ENCODE measurements at places on chromosomes 5 and 9.

GRCh38 chr5:167011196-167011595 lies 1280.2 kb upstream of the WWC1 start:
- no peak for DNase-seq

GRCh38 chr5:160271396-160271795 lies 41.0 kb downstream of the CCNJL start:
- DNase-seq, result no peak

GRCh38 chr9:4116723-4117460 lies 183.0 kb downstream of the GLIS3 start:
- no peak for DNase-seq

DNA sequence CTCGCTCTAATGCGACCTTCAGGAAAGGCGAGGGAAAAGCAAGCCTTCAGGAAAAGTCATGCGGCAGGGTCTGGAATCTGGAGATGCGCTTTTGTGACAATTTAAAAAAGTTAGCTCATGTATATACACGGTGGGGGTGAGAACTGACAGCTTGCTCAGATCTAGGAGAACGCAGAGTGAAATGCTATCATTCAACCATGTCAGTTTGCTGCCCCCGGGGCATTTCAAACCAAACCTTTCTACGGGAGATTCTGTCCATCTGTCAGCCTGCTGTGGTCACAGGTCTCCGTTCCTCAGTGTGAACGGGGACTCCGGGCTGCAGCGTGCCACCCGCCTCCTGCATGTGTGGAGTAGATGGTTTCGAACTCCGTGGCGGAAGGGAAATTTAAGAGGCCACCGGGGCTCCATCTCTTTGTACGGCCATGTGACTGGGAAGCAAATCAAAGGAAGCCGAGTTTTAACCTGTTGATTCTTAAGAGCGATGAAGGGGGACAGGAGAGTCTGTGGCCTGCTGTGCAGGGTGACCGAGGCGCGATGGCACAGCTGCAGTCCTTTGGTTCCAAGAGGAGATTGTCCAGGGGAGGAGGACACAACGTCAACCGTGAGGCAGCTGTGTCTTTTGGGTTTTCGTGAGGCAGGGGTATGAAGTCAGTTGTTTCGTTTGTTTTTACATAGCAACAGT lies 45.9 kb downstream of the OTULIN start:
- DNase-seq, result no peak

- no peak for DNase-seq
Observed at GRCh38 chr5:149177911-149178565, 36.7 kb downstream of the ABLIM3 start.

DNA sequence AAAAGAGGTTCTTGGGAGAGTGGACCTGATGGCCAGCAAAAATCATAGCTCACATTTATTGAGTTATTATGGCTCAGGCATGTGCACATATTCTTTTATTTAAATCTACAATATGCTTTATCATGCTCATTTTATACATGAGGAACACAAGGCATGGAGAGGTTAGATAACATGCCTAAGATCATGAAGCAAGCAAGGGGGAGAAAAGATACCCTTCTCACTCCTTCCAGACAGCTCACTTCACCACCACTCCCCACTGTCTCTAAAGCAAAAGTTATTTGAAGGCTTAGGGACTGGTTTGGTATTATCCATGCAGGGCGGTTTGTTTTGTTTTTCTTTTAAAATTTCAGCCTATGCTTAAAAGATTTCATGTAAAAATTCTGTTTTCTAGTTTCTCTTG lies 59.0 kb upstream of the PDE8B start:
- DNase-seq, result no peak

DNA sequence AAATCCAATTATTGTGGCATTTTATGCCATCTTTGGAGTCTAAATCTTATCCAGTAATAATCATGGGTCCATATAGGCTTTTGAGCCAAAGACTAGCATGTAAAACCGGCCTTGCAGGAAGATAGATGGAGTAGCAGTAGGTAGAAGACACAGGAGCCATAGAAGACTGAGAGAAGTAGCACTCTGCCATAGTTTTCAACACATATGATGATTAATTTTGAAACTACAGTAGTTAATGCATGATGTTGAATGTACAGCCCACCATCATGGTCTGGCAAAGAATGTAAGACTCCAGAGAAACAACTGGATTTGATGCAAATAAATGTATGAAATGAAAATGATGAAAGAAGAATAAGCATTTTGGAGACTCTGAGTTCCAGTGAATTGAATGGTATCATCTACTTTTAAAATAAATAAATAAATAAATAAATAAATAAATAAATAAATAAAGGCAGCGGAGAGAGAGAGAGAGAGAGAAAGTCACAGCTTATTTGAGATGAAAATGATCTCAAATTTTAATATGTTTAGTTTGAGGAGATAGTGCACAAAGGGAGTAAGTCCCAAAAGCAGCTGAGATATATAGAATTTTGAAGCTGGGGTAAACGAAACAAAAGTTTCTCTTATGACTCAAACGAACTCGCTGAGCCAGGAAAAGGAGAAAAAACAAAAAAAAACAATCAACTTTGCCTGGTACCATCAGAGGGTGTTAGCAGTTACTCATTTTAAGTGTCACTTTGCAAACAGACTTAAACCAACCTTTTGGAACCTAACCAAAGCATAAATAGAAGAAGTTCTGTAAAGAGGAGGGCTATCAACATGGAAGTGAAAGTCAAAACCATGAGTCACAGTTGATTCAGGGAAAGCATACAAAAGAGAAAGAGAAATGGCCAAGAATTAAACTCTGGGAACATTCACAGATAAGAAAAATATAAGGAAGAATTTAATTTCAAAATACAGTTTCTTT lies 388.7 kb downstream of the CETN3 start:
- peak; percentile 54 for DNase-seq

DNA sequence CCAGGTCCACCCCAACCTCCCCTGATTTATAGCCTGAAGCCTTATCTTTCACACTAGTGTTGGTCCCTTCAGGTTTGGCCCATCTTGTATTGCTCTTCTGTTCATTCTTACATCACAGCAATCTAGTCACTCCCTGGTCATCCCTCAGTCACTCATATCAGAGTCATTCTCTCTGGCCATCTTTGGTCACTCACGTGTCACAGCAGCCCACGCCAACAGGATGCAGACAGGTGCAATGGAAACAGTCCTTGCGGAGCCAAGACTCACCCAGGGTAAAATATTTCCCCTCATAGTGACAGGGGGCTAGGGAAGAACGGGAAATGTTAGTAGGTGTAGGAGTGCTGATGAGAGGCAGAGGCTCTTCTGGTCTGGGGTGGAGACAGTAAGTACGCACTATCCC lies 610 bp downstream of the MSMP start:
- DNase-seq, result no peak

GRCh38 chr5:67081261-67081660 lies 115.3 kb downstream of the CD180 start:
- DNase-seq, result peak; percentile 26

GRCh38 chr5:56097055-56097454 lies 102.3 kb upstream of the IL6ST start:
- no peak for DNase-seq

DNA sequence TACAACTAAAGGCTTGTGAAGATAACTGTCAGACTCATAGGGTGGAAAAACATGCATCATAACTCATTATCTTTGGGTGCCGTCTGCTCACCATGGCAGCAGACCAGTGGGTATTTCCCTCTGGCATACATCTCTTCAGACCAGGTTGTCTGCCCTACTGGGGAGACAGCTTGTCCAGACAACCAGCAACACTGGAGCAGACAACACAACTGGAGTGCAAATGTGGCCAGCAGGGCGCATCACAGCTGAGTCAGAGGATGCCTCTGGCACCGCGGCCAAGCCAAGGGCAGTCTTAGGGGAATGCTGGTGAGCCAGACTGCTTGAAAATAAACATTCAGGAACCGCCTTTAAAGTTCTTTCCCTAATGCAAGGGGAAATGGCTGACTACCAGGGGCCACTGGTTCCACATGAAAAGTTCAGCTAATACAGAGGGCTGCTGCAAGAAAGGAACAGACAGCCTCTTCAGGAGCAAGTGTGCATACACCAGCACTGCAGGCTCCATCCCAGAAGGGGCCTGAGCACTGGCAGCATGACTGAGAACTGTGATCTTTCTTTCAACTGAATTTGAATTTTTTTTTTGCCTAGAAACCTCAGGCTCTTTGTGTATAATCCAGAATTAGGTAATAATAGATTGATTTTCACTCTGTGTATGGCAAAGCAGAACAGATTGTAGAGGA lies 77.3 kb downstream of the MAMDC2 start:
- no peak for DNase-seq

DNA sequence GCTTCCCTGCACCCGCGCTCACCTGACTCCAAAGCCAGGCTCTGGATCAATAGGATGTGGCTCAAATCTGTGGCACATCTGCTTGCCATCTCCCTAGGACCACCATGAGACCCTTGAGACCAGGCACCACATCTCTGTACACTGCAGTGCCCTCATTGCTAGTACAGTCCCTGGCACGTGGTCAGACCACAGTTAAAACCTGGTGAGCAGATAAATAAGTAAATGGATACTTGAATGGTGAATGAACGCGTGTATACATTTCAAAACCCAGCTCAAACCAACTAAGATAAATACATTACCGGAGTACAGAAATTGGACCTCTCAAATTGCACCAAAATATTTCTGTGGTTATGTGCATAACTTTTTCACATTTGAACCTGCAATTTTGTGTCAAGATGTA lies 221.2 kb upstream of the IRX4 start:
- DNase-seq, result no peak

GRCh38 chr9:95344735-95345325 lies 27.3 kb upstream of the FANCC start:
- DNase-seq, result no peak

GRCh38 chr9:88782931-88783710 lies 208.1 kb upstream of the S1PR3 start:
- no peak for DNase-seq

- no peak for DNase-seq
Observed at GRCh38 chr9:132000659-132001058, 79.0 kb downstream of the MED27 start.

DNA sequence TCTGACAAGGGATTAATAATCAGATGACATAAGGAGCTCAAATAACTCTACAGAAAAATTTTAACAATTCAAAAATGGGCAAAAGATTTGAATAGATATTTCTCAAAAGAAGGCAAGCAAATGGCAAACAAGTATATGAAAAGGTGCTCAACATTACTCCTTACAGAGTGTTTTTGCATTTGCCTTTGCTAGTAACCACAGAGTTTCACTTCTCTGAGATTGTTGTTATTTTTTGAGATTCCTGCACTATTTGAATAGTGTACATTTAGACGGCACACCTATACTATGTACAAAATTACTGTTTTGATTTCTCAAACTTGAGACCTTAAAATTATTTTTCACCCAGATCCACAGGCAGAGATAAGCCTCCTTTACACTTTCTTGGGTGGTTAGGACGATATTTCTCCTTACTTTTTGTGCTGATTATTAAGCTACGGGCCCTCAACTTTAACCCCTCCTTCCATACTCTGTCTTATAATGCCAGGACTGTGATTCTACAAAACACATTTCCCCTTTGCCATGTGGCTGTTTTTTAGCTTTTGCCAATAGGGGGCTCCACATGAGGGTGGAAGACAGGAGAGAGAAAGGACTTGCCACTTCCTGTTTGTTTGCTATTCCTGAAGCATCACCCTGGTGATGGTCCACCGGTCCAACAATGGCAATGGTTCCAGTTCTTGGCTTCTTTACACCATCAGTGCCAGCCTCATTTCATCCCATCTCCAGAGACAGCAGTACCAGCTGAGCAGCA lies 65.0 kb upstream of the DAP start:
- DNase-seq, result peak; percentile 14

- DNase-seq, result peak; percentile 53
Observed at GRCh38 chr9:84669288-84670137, at the start of gene NTRK2. Gene NTRK2 (plus strand): TSS chr9:84669729. CDS start chr9:84670749, 1,020 bp downstream.

DNA sequence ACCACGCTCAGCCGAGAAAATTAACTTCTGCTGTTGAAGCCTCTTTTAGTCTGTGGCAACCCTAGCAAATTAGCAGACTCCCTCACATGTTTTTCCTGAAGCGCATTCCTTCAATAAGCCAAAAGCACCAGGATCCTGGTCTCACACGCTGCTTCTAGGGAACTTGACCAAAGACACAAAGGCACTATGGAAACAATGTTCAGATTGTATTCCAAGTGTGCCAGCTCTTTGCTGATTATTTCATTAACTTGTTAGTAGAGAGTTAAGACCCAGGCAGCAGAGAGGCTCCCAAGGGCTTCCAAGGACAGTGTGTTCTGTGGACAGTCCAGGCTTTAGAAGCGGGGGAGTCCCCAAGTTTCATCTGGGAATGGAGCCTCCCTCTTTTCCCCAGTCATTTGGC lies 94.4 kb upstream of the BASP1 start:
- DNase-seq, result no peak
